Lower lobe of right lung (tissue), 2 donors: ENCODE measurements at places on chromosomes 3 and 15. TPM values are rescaled to one million over a fixed set of nuclear protein-coding genes. Genes with fewer than 3 reads are reported as not detected.

DNA sequence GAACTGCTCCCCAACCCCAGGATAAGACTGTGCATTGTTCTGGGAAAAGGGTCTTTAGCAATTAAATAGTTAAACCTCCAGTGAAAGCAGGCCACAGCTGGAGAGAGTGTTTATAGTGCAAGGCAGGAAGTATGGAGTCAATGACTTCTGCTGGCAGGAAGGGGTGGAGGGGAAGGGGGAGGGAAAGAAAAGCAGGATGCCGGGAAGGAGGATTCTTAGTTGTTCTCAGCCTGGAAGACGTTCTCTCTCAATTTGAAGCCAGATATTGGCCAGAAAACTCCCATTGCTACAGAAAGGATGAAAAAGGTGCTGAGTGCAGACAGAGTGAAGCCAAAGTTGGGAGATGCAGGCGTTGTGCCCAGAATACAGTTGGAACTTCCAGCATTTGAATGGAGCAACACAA lies 35.7 kb upstream of the ACTL6A start:
- no peak overlapping the region for H3K4me3 ChIP-seq
- peaks cover 11% of the 10 kb centered on the region for H3K4me1 ChIP-seq
- H3K27me3 ChIP-seq: no peaks in the 10 kb centered on the region
- DNase-seq: no peak
- H3K36me3 ChIP-seq: no peaks in the 10 kb centered on the region

DNA sequence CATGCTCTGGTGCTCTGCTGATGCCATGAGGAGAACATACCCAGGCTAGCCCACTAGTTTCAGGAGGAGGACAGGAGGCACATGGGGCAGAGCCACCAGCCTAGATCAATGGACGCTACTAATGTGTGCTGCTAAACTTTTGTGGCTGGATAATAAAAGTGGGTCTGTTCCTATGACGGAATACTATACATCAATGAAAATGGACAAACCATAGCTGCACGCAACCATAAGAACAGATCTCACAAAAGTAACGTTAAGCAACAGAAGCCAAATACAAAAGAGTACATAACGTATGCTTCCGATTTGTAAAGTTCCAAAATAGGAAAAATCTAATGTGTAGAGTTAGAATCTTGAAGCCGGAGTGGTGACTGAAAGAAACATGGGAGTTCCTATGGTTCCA lies 11.5 kb downstream of the B4GALT4 start:
- H3K36me3 ChIP-seq: peaks cover 67% of the 10 kb centered on the region
- no peaks in the 10 kb centered on the region for H3K4me1 ChIP-seq
- H3K4me3 ChIP-seq: no peak overlapping the region
- H3K27me3 ChIP-seq: no peaks in the 10 kb centered on the region

DNA sequence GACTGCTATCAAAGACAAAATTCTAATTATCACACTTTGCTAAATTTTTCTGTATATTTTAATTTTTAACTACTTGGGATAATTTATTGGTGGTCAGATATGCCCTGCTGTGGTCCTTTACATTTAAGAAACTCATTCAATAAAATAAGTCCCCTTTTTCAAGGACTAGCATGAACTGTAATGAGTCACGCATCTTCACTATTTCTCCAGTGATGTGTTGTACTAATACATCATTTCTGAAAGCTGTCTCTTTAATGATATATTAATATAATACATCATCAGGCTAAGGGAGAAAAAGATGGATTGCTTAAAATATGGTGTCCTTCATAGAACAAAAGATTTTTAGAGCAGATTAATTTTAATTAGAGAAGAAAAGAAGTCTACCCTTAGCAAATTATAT lies 901.4 kb downstream of the DIPK2A start:
- no peaks in the 10 kb centered on the region for H3K36me3 ChIP-seq
- no peaks in the 10 kb centered on the region for H3K27me3 ChIP-seq
- H3K4me3 ChIP-seq: no peak overlapping the region
- no peaks in the 10 kb centered on the region for H3K4me1 ChIP-seq
- no peak for DNase-seq

DNA sequence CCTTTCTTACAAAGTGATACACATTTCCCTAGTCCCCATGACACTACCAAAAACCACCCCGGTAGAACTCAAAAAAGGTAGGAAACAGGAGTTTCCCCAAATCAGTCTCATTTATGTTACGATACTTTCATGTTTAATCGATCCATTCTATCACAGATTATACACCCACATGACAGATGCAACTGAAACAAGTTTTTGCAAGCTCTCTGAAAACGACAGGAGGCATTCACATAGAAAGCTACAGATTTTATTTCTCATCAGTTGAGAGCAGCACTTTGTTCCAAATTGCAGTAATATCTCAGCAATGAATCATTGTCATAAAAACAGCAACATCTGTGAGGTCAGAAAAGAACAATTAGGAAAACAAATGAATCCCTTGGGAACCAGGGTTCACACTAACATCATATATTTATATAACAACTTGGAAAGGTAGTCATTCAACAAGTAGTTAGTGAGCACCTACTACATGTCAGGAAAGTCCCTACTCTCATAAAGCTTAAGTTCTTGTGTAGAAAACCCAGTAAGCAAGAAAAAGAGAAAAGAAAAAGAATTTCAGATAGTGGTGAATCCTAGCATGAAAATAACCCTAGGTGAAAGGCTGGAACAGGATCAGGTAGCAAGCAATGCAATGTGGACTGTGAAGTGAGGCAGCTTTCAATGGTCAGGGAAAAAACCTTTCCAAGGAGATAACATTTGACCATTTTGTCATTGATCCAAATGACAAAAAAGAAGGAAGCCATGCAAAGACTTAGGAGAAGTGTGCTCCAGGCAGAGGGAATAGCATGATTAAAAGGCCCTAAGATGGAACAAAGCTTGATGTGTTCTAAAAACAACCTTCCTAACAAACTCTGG lies 8.3 kb downstream of the PLD1 start:
- H3K4me3 ChIP-seq: no peak overlapping the region
- peaks cover 54% of the 10 kb centered on the region for H3K4me1 ChIP-seq
- DNase-seq: no peak
- no peaks in the 10 kb centered on the region for H3K27me3 ChIP-seq
- no peaks in the 10 kb centered on the region for H3K36me3 ChIP-seq

- H3K4me1 ChIP-seq: peaks cover 7% of the 10 kb centered on the region
- no peak overlapping the region for H3K27ac ChIP-seq
- no peak overlapping the region for H3K4me3 ChIP-seq
Measured at GRCh38 chr3:33373082-33373437, 67.1 kb downstream of the UBP1 start.

DNA sequence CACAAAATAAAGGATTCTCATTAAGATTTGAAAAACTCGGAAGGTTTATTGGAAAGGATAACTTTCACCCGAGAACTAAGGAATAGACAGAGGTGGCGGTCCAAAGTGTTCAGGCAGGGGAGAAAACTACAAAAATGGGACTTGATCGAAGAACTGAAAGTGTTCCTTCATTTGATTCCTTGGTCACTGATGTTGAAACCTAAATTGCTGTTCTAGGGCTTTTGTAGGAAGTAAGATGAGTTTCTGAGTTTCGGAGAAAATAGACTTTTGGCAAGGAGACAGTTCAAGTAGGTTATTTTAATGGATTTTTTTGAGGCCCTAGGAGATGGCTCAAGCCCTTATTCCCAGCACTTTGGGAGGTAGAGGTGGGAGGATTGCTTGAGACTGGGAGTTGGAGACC lies 1.4 kb downstream of the TRIP4 start:
- peaks cover 11% of the 10 kb centered on the region for H3K36me3 ChIP-seq
- no peaks in the 10 kb centered on the region for H3K27me3 ChIP-seq
- H3K4me3 ChIP-seq: peak overlapping the region; percentile 90

GRCh38 chr3:48039487-48040190 lies 23.4 kb upstream of the MAP4 start:
- no peaks in the 10 kb centered on the region for H3K36me3 ChIP-seq
- H3K27ac ChIP-seq: peak overlapping the region; percentile 61
- peaks cover 30% of the 10 kb centered on the region for H3K4me1 ChIP-seq
- H3K27me3 ChIP-seq: no peaks in the 10 kb centered on the region

GRCh38 chr3:10285272-10286132 lies 7.2 kb downstream of the GHRL start:
- no peak overlapping the region for H3K27ac ChIP-seq
- DNase-seq: no peak
- H3K36me3 ChIP-seq: peaks cover 56% of the 10 kb centered on the region
- H3K4me1 ChIP-seq: no peaks in the 10 kb centered on the region
- H3K27me3 ChIP-seq: no peaks in the 10 kb centered on the region
- H3K4me3 ChIP-seq: no peak overlapping the region

GRCh38 chr3:196641333-196642054 lies 2.0 kb downstream of the NRROS start:
- DNase-seq: no peak
- H3K36me3 ChIP-seq: peaks cover 3% of the 10 kb centered on the region
- H3K4me1 ChIP-seq: peaks cover 51% of the 10 kb centered on the region
- peak overlapping the region; percentile 72 for H3K4me3 ChIP-seq

- no peaks in the 10 kb centered on the region for H3K27me3 ChIP-seq
- H3K4me3 ChIP-seq: no peak overlapping the region
- H3K4me1 ChIP-seq: no peaks in the 10 kb centered on the region
- no peaks in the 10 kb centered on the region for H3K36me3 ChIP-seq
- no peak for DNase-seq
Measured at GRCh38 chr3:38489766-38490165, 6.4 kb upstream of the EXOG start.

DNA sequence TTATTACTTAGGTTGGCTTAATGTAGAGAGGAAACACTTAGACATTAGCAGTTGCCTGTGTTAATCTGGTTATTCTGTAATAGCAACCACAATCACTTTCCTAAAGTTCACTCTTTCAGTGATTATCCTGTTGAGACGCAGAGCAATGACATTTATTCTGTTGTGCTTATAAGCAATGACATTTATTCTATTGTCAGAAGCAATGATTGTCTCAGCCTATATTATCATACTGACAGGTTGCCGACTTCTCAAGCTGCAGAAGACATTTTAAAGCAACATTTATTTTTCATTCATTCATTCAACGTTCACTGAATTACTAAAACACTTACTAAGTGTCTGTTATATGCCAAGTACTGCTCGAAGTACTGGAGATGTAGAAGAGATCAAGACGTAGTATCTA lies 193.5 kb upstream of the SLITRK3 start:
- no peaks in the 10 kb centered on the region for H3K36me3 ChIP-seq
- H3K4me1 ChIP-seq: no peaks in the 10 kb centered on the region
- no peaks in the 10 kb centered on the region for H3K27me3 ChIP-seq
- DNase-seq: no peak
- no peak overlapping the region for H3K4me3 ChIP-seq

DNA sequence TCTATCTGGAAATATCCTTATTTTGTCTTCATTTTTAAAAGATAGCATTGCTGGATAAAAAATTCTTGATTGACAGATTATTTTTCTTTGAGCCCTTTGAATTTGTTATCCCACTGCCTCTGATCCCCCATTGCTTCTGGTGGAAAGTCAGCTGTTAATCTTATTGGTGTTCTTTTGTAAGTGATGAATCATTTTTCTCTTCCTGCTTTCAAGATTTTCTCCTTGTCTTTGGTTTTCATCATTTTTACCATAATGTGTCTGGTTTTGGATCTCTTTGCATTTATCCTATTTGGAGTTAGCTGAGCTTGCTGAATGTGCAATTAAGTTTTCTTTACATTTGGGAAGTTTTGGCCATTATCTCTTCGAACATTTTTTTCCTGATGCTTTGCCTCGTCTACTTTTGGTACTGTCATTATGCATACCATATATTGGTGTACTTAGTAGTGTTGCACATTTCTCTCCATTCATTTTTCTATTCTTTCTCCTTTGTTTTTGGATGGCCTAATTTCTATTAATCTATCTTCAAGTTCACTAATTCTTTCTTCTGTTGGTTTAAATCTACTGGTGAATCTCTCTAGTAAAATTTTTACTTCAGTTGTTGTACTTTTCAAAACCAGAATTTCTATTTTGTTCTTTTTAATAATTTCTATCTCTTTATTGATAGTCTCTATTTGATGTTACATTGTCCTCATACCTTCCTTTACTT lies 440.0 kb upstream of the PROK2 start:
- H3K4me3 ChIP-seq: no peak overlapping the region
- H3K4me1 ChIP-seq: no peaks in the 10 kb centered on the region
- H3K27ac ChIP-seq: no peak overlapping the region
- H3K36me3 ChIP-seq: no peaks in the 10 kb centered on the region

DNA sequence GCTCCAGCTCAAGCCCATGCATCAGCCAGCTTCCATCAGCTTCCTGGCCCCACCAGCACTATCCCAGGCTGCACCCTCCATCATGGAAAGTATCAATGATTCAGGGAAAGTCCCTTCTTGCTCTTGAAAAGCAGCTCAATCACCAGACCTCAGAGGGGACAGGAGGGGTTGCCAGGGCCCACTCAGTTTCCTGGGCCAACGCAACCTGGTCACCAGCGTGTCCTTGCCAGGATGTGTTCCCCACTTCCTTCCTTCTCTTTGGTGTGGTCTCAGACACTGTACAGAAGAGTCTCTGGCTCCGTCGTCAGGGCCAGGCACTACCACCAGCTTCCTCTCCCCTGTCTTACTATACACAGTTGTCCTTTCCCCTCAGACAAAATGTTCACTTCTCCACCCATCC lies 3.0 kb downstream of the HDC start:
- no peaks in the 10 kb centered on the region for H3K36me3 ChIP-seq
- DNase-seq: no peak
- no peak overlapping the region for H3K27ac ChIP-seq
- no peak overlapping the region for H3K4me3 ChIP-seq

GRCh38 chr15:23416349-23417276 lies 30.4 kb downstream of the GOLGA6L2 start:
- H3K27me3 ChIP-seq: no peaks in the 10 kb centered on the region
- no peaks in the 10 kb centered on the region for H3K4me1 ChIP-seq
- no peak overlapping the region for H3K27ac ChIP-seq
- no peak for DNase-seq

GRCh38 chr3:112376241-112376911 lies 43.4 kb downstream of the CD200 start:
- H3K4me3 ChIP-seq: no peak overlapping the region
- no peak overlapping the region for H3K27ac ChIP-seq
- DNase-seq: no peak
- no peaks in the 10 kb centered on the region for H3K27me3 ChIP-seq
- peaks cover 34% of the 10 kb centered on the region for H3K4me1 ChIP-seq
- H3K36me3 ChIP-seq: no peaks in the 10 kb centered on the region

DNA sequence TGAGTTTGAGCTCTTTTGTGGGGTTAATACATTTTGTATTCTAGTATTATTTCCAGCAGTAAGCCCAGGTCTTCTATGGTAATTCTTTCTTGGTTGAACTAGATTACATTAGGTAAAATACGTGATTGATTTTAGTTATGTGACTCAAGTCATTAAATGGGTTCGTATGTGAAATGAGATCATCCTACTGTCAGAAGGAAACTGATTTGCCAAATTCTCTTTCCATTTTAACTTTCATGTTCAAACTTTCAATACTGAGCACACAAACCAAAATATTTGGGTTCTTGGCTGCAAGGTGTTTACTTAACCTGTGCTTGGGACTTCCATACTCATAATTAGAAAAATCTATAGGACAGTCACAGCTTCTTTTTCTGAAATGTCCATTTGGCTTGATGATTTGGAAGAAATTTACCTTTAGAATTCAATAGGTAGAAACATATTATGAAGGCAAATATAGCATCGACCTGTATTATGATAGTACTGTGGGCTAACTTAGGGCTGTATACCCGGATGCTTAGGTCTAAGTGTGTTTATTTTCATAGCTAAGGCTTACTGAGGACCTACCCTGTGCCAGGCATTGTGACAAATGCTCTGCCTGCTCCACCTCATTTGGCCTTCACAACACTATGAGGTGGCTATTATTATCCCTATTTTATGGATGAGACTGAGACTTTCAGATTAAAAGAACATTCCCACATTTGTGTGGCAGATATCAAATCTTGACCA lies 631.8 kb upstream of the GRM7 start:
- H3K4me3 ChIP-seq: no peak overlapping the region
- no peak for DNase-seq
- H3K27me3 ChIP-seq: no peaks in the 10 kb centered on the region

Gene AMT
- total RNA-seq: 8.4 TPM

Gene TMIE
- total RNA-seq: 1.0 TPM

Gene PRSS50
- 0.41 TPM for total RNA-seq

Gene UBAP1L
- total RNA-seq: 4.1 TPM

Gene PLCH1
- 14.0 TPM for total RNA-seq
